ENCODE measurements at places on chromosomes 1 and 21.

DNA sequence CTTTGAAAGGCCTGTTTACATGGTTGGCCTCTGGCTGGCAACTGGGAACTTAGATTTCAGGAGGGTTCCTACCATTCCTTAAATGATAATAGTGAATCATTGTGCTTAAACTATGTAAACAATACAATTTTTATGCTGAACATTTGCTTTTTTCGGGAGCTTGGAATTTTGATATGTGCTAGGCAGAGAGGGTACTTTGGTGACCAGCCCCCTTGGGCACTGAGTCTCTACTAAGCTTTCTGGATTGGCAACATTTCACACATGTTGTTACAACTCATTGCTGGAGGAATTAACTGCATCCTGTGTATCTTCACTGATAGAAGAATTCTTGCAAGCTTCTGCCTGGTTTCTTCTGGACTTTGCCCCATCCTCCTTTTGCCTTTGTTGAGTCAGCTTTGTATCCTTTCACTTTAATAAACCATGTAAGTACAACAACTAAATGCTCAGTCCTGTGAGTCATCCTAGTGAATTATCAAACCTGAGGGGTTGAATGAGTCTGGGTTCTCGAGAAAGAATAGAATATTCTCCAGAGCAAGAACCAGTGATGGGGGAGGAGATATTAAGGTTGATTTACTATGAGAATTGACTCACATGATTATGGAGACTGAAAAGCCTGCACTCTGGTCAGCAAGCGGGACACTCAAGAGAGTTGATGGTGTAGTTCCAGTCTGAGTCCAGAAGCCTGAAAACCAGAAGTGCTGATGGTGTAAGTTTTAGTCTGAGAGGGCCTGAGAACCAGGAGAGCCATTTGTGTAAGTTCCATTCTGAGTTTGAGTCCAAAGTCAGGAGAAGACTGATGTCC, 3.1 kb upstream of the SLC16A4 start:
- no peak for DNase-seq

DNA sequence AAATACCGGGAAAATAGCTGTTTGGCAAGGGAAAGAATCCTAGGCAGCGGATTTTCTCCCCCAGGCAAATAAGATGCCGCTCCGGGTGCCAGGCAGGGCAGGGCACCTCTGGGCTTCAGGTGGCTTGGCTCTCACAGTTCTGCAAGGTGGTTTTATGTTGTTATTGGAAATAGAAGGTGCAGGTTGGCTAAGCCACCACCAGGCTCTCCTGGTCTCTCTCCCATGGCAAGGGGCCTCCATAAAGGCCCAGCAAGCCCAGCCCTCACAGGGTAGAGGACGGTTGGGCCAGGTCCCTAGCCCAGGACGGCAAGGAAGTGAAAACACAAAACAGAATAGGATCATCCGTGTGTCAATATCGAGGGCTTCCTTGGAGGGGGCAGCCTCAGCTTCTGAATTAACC, 37.6 kb upstream of the GPR153 start:
- no peak for DNase-seq

GRCh38 chr1:216785737-216786136, 62.5 kb upstream of the ESRRG start:
- DNase-seq: no peak

DNA sequence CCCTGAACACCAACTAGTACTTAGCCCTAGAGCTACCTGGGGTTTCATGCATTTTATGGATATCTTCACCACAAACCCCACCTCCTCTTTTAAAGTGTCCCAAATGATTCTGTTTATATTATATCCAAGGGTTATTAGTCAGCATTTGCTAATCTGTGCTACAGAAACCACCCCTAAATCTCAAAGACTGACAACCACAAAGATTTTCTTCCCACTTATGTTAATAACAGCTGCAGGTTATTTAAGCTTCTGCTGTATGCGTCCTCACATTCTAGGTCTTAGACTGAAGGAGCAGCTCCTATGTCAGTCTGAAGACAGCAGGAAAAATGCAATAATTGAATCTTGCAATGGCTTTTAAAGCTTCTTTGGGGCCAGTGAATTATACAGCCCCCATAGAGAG, 11.2 kb upstream of the PHC2 start:
- DNase-seq: no peak

DNA sequence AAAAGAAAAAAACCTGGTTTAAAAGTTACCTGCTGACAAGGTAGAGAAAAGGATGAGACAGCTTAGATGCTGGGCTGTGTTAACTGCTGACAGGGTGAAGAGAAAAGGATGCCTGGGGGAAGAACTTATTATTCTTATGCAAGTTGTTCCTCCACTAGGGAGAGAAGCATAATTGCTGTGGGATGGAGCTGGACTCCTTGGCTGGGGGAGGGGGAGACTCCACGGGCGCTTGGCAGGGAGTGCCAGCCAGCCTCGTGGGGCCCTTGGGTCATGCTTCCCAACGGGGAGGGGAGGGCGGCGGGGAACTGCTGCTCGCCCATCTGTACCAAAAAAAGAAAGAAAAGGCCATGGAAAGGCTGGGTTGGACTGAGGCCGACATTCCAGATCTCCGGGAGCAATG, 47.2 kb downstream of the SYCP1 start:
- DNase-seq: no peak

GRCh38 chr21:29638138-29638537, 301.7 kb downstream of the GRIK1 start:
- no peak for DNase-seq

- DNase-seq: no peak
These were observed 61.0 kb downstream of the WDR4 start for GRCh38 chr21:42818328-42818749.

- DNase-seq: no peak
These were observed 41.2 kb downstream of the GNG12 start for GRCh38 chr1:67792103-67792502.

- DNase-seq: no peak
These were observed 164.5 kb downstream of the PRDM16 start for GRCh38 chr1:3233551-3233950.

GRCh38 chr21:43190544-43190943, 21.7 kb downstream of the CRYAA start:
- DNase-seq: no peak

- no peak for DNase-seq
These were observed 8.0 kb upstream of the CELSR2 start for GRCh38 chr1:109241344-109241743.

GRCh38 chr1:51345300-51345687, 14.9 kb upstream of the TTC39A start:
- DNase-seq: no peak

DNA sequence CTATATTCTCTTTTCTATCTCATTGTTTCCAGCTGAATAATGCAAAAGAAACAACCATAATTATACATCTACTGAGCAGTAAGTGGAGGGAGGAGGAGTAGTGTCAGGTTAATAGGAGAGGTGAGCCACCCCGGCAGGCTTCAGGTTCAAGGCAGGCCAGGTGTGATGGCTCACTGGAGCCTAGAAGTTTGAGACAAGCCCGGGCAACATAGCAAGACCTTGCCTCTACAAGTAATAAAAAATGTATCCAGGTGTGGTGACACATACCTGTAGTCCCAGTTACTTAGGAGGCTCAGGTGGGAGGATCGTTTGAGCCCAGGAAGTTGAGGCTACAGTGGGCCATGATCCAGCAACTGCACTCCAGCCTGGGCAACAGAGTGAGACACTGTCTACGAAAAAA, 1.9 kb upstream of the DIP2A start:
- no peak for DNase-seq

GRCh38 chr1:90952906-90953305, 68.9 kb downstream of the ZNF644 start:
- no peak for DNase-seq

- no peak for DNase-seq
These were observed 624 bp downstream of the ARHGAP29 start for GRCh38 chr1:94236630-94237290.

- DNase-seq: no peak
These were observed 33.6 kb downstream of the RUNX1 start for GRCh38 chr21:35015435-35016024.

DNA sequence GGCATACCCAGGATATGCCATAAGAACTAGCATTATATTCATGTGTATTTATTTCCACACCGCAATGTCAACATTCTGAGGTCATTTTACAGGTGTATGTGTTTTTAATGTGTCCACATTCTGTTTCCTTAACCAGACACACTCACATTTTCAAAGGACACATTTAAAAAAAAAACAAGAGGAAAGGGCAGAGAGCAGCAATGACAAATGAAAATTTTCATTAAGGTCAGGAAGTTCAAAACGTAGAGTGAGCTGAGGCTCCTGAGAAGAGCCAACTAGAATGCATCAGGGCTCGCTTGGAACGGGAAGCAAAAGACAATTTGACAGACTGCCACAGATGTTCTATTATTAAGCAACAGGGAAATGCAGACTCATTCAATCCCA, 4.8 kb upstream of the GNPAT start:
- DNase-seq: no peak
